ENCODE measurements at places on chromosomes 5 and 9.
A peak's percentile ranks its signal among the peaks of the same experiment; 100 is the strongest.

- DNase-seq, result no peak
Observed at GRCh38 chr5:66986534-66986933, 210.1 kb downstream of the CD180 start.

DNA sequence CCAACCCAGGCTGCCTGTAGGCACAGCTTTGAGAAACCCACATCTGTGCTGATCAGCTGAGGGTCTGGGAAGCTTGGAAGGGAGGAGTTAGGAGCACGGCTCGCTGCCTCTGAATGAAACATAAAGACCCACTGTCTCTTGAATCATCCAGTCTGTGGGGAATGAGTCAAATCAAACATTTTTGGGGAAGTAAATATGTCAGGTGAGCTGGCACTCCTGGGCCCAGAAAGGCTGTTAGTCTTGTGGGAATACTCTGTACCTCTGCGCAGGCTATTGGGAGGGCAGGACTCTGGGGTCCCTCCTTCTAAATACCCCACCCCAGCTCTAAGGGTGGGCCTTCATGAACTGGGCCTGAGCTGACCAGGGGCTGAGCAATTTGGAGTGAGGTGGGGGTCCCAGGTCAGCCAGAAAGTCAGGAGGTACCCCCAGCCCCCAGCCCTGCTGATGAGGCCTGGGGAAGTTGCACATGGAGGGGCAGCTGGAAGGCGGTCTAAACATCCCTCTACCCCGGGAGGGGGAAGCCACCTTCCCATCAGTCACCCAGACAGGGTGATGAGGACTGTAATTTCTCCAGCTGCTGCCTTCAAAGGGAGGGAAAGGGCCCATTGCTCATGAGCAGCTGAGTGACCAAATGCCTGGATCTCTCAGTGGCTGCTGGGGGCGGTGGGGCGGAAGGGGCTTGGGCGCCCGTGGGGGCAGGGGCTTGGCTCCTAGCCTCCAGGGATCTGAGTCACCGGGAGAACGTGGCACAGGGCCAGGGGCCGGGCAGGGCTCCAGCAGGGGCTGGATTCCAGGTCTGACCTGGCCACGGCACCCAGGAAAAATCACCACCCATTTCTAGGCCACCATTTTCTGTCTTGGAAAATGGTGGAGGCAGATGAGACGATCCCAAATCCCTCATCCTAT lies 10.8 kb downstream of the FIBCD1 start:
- DNase-seq, result no peak

GRCh38 chr5:33816791-33817190 lies 75.0 kb downstream of the ADAMTS12 start:
- no peak for DNase-seq

DNA sequence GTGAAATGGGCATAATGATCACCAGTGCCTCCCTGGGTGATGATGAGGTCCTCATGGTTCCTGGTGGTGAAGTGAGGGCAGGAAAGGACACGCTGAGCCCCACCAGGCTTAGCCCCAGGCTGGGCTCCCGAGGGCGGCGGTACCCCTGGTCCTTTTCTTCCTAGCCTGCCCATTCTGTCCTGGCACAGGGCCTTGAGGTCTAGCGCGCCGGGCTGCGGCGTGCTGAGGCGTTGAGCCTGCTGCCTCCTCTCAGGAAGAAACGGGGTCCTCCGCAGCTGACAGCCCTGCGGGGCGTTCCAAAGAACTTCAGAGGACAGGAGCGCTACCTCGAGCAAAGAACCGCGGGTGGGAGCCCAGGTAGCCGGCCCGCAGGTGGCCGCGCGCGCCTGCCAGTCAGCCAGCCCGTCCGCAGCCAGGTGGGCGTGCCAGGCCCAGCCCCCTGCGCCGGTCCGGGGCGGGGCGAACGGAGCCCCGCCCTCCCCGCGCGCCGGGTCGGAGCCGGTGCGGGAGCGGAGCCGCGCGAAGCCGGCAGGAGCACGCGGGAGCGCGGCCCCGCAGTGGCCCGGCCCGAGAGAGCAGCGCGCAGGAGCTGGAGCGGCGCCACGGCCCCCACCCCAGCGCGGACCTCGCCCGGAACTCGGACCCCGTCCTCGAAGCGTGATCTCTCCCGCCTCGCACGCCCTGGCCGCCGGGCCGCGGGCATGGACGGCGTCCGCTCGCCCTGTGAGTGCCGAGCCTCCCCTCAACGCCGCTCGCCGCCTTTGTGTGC lies at the start of gene WNK2:
Gene WNK2 (plus strand): TSS at position 477 of the 769 bp plus-strand sequence. CDS start 791 bp downstream, outside the sequence.
- DNase-seq, result peak; percentile 17

- DNase-seq, result no peak
Observed at GRCh38 chr9:82574911-82575310, 488.0 kb downstream of the RASEF start.

DNA sequence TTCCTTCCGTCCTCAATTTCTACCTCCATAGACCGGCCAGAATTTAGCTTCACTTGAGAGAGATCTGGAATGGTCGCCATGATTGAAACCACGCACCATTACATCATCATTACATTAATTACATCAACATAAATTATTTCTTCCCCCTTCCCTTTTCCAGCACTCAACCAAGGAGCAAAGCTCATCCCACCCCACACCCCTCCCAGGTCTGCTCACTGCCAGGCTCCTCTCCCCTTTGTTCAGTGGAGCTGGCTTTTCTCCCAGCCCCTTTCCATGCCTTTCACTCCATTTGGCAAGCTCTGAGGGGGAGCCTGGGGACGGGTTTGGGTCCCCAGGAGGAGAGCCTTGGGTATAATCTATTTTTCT lies 8.4 kb downstream of the RACK1 start:
- no peak for DNase-seq

GRCh38 chr9:92097997-92098482 lies 17.2 kb downstream of the SPTLC1 start:
- peak; percentile 83 for DNase-seq

- DNase-seq, result no peak
Observed at GRCh38 chr9:89532478-89532877, 34.6 kb upstream of the SEMA4D start.

GRCh38 chr5:120447706-120448239 lies 16.3 kb upstream of the PRR16 start:
- DNase-seq, result no peak

DNA sequence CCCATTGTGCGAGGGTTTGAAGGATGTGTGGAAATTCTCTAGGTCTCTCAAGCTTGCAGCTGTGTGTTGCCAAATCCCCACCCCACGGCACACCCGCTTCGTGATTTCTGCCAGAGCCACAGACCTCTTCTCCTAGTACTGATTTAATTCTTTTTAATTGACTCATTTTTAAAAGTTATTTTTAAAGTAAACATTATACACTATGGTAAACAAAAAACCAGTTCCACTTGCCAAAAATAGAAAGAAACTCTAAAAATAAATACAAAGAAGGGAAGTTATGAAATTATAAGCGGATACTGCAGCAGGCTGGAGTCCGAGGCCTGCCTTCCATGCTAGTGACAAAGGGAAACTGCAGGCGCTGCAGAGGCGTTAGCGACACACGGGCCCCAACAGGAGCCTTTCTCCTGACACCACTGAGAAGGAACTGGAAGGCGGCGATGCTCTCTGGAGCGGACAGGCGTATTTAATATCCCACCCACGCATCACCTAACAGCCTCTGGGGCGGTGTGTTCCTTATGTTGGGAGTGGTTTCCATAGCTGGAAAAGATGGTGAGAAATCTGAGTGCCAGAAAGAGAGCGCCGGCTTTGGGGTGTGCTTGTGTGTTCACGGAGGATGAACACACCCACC lies 122.5 kb downstream of the COL23A1 start:
- no peak for DNase-seq

DNA sequence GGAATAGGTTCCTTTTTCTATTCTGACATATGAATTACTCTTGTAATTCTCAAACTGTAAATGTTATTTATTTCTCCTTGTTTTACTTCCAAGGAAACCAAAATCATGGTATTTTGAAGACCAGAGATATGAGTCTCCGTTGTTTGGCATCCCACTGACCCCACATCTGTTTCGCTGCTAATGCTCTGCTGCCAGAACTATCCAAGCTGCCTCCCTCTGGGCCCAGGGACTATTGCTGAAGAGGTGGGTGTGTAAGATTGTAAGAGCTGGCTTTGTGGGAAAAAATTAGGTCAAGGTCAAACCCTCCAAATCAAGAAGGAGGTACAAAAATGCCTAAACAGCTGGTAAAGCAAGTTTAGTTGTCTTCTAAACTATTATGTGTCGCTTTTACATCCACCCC lies 129.4 kb upstream of the MYO10 start:
- no peak for DNase-seq

DNA sequence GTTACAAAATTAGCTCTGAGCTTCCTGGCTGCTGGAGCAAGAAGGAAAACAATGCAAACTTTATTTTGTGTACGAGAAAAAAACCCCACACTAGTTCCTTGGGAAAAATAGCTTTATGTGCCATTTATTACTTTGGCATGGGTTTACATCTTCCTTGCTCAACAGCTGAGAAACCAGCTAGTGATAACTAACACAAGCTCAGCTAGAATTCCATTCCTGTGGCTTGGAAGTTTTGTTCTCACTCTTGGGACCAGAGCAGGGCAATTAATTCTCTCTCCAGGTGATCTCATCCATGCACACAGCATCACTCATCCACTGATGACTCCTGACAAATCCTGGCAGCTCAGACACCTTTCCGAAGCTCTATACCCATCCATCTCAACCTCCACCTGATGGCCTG lies 104.1 kb downstream of the CRB2 start:
- no peak for DNase-seq

DNA sequence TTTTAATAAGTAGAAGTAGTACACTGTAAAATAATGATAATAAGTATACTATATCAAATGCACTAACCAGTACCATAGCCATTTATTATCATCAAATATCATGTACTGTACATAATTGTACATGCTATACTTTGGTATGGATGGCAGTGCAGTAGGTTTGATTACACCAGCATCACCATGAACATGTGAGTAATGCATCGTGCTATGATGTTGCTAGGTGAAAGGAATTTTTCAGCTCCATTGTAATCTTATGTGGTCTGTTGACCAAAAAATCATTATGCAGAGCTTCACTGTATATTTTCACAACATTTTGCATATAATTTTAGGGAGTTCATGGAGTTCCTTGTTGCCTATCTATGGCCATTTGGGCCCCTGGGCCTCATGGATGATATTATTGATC lies 72.2 kb upstream of the HMHB1 start:
- no peak for DNase-seq

DNA sequence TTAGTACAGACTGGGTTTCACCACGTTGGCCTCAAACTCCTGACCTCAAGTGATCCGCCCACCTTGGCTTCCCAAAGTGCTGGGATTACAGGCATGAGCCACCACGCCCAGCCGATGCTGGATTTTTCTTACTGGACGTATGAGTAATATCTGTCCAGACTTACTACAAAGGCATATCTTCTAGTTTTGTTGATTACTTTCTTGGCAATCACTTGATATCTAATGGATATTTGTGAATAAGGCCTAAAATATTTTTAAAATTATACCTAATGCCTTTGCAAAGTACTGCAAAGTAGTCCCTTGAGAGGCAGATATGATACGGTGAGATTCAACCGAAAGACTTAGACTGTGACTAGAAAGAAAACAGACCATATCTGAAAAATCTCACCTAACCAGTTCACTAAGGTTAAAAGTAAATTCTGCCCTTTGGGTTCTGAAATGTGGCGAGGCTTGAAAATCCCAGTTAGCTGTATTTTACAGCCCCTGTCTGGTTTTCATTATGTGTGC lies 152.1 kb downstream of the GNAQ start:
- DNase-seq, result no peak

DNA sequence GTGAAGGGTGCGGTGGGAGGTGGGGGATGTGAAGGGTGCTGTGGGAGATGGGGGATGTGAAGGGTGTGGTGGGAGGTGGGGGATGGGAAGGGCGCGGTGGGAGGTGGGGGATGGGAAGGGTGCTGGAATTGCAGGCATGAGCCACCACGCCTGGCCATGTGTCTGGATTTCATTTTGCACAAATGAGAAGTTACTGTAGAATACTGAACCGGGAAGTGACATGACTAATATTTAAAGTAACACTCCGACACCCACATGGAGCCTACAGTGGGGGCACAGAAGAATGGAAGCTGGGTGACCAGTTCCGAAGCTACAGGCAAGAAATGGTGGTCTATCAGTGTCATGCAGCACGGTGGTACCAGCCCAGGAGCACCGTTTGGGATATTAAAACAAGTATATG lies 69.9 kb upstream of the SPTLC1 start:
- DNase-seq, result no peak

GRCh38 chr5:132258102-132259068 lies 889 bp downstream of the PDLIM4 start:
- DNase-seq, result no peak

- peak; percentile 67 for DNase-seq
Observed at GRCh38 chr5:67246108-67246507, 49.5 kb upstream of the CD180 start.

GRCh38 chr5:14507156-14507941 lies 74.2 kb upstream of the OTULINL start:
- no peak for DNase-seq

GRCh38 chr5:154465169-154465568 lies 12.9 kb downstream of the HAND1 start:
- no peak for DNase-seq

DNA sequence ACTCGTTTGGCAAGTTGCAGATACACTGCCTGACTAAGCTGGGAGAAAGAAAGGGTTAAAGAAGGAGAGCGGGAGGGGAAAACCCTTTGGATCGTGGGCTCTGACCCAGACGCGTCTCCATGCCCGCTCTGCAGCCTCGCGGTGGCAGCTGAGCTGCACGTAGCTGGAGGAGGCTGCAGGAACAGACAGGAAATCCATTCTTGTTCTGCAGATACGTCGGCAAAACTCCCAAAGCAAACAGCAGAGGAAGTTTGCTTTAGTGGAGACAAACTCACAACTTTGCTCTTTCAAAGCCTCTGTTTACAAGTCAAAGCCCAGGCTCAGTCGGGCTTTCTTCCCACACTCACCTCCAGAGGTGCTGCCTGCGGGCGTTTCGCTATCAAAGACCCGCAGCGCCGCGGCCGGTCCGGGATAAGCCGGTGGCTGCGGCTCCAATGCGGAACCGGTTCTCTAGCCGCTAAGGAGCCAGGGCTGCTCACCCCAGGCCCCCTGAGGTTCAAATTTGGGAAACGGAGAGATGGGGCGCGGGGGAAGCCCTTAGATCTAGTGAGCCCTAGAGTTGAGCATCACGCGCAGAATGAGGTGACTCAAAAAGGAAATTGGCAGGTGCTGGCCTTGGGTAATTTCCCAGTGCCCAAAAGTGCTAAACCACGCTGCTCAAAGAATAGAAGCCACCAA lies 60.7 kb downstream of the MAT2B start:
- DNase-seq, result no peak

GRCh38 chr5:138805096-138805495 lies 51.9 kb downstream of the CTNNA1 start:
- no peak for DNase-seq

DNA sequence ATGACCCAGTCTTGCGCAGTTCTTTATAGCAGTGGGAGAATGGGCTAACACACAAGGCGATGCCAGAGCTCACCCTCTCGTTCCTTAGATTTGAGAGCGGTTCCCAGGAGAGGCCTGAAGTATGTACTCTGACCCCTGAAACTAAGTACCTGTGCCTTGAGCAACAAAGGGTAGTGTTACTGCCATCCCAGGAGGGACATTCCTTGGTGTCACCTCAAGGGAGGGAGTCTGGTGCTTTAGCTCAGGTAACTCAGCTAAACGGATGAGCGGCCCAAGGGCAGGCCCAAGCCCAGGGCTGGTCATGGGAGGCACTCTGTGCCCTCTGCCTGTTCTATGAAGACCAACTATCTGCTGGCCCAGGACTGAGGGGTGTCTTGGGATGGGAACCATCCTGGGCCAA lies 20.2 kb downstream of the KYAT1 start:
- no peak for DNase-seq

GRCh38 chr9:134936346-134937163 lies 18.8 kb upstream of the FCN1 start:
- DNase-seq, result no peak
